ENCODE measurements at places on chromosomes 12 and 14.

DNA sequence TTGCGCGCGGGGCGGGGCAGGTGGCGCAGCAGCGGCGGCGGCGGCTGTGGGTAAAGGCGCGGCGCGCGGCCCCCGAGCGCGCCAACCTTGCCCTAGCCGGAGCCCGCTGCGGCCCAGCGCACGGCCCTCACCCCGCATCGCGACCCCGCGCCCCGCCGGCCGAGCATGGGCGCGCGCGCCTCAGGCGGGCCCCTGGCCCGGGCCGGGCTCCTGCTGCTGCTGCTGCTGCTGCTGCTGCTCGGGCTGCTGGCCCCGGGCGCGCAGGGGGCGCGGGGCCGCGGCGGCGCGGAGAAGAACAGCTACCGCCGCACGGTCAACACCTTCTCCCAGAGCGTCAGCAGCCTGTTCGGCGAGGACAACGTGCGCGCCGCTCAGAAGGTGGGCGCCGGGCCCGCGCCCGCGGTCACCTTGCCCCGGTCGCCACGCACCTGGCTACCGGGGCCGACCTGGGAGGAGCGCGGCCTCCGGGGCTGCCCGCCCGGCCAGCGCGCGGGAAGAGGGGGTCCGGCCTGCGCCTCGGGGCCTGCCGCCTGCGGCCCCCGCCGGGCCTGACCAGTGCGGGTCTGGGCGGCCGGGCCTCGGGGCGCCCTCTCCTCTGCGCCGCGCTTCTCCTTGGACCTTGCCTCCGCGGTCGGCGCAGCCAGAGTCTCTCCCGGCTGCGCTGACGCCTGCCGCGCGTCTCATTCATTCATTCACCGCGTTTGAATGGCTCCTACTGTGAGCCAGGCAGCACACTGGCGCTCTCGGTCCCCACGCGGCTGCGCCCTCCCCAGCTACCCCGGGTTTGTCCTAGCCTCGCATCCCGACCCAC is at the start of gene BRI3BP:
TSS of gene BRI3BP (plus strand) at position 20 of the 811 bp plus-strand sequence. CDS start at position 166, 146 bp downstream.
- peak; percentile 15 for DNase-seq

- no peak for DNase-seq
These were observed 26.4 kb downstream of the DDHD1 start for GRCh38 chr14:53126731-53127130.

DNA sequence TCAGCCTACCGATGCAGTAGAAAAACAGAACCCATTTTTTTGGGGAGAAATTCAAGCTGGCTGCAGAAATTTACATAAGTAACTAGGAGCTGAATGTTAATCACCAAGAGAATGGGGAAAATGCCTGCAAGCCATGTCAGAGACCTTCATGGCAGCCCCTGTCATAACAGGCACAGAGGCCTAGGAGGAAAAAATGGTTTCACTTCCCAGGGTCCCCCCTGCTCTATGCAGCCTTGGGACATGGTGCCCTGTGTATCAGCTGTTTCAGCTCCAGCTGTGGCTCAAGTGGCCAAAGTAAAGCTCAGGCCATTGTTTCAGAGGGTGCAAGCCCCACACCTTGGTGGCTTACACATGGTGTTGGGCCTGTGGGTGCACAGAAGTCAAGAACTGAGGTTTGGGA is 842.5 kb downstream of the FLRT2 start:
- DNase-seq, result no peak

DNA sequence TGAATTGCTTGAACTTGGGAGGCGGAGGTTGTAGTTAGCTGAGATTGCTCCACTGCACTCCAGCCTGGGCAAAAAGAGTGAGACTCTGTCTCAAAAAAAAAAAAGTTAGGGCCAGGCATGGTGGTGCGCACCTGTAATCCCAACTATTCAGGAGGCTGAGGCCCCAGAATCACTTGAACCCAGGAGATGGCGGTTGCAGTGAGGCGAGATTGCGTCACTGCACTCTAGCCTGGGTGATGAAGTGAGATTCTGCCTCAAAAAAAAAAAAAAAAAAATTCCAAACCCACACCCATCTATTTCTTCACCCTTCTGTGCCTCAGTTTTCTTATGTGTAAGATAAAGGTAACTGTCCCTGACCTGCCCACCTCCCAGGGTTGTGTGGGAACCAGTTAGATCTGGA is 11.0 kb upstream of the MLXIP start:
- no peak for DNase-seq
